ENCODE measurements at places on chromosomes 1 and 21.

DNA sequence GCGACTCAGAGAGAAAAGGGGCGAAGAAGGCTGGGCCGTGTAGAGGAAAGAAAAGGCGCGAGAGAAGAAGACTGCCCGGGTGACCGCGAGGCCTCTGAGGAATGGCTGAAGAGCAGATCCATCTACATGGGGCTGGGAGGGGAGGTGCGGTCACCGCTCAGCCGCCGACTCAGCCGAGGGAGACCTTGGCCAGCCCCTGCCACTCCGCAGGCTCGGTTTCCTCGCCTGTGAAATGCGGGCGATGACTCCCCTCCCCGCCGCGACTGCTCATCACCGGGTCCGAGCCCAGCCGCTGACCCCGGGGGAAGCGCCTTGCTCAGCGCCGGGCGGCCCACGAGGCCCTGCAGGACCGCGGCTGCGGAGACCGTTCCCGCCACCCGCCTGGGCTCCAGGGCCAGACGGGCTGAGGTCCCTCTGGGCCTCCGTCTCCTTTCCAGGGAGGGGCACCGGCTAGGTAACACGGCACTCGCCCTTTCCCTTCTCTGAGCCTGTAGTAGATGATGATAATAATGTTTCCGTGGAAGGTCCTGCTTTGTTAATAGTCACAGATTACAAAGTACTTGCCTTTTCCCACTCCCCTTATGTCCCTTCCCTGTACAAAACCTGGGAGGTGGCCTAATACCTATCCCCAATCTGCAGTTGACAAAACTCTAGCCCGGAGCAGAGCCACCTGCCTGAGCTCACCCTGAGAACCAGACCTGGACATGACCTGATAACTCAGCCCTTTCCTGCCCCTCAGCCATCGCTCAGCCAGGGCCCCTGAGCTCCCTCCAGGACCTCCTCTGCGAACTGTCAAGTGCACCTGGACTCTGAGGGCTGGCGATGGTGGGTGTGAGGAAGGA, 1.6 kb upstream of the BSND start:
- DNase-seq, result no peak

DNA sequence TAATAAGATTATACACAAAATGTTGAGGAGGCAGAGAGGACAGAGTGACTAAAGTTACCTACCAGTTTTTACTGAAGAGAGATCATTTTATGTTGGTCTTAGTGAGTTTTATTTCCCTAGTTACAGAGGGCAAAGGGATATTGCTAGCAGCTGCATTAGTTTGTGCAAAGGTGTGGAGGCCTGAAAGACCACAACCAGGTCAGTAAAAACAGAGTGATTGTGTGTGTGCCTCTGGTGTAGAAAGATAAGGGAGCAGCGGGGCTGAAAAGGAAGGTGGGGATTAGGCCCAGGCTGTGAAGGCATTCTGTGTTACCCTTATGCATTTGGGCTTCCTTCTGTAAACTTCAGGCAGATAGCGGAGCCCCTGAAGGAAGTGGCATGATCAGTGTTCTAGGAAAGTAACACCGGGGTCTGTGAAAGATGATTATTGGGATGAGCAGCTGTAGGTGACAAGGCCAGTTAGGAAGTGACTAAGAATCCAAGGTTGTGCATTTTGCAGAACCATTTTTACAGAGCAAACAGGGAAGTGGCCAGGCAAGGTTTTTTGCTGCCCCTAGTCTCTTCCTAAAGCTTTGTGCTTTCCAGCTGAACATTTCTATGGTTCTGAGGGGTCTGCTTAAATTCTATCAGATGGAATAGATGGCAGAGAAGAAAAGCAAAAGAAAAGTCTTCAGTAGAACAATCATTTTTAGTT, 3.7 kb downstream of the GADD45A start:
- peak; percentile 84 for DNase-seq

DNA sequence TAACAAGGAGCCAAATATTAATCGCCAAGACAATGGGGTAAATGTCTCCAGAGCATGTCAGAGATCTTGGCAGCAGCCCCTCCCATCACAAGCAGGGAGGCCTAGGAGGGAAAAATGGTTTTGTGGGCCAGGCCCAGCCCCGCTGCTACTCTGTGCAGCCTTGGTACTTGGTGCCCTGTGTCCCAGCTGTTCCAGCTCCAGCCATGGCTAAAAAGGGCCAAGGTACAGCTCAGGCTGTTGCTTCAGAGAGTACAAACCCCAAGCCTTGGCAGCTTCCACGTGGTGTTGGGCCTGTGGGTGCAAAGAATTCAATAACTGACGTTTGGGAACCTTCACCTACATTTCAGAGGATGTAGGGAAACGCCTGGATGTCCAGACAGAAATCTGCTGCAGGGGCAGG, 10.4 kb downstream of the UBE2G2 start:
- no peak for DNase-seq

DNA sequence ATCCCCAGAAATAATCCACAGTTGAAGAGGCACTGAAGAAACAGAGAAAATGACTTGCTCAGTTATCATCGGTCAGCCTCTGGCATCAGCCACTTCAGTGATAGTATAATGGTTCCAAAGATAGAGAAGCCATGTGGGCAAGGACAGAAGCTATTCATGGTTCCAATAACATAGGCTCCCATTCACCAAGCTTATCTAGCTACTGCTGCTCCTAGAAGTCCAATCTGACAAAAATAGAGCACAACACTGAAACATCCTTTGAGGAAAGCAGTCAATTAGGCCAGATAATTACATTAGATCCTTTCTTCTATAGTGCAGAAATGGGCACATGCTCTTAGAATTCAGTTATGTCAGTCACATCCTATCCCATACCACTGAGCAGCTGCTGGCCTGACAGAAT, 33.5 kb upstream of the CRB1 start:
- no peak for DNase-seq

- DNase-seq, result no peak
These were observed 61.5 kb downstream of the ARHGEF16 start for GRCh38 chr1:3515774-3516480.

GRCh38 chr1:240562111-240562590, 49.8 kb downstream of the GREM2 start:
- DNase-seq, result no peak

- no peak for DNase-seq
These were observed 122.3 kb downstream of the TM2D1 start for GRCh38 chr1:61602663-61603062.

GRCh38 chr21:34513129-34513675, 1.2 kb upstream of the KCNE1 start:
- no peak for DNase-seq

GRCh38 chr1:19946971-19947370, 23.6 kb upstream of the PLA2G2E start:
- DNase-seq, result no peak

DNA sequence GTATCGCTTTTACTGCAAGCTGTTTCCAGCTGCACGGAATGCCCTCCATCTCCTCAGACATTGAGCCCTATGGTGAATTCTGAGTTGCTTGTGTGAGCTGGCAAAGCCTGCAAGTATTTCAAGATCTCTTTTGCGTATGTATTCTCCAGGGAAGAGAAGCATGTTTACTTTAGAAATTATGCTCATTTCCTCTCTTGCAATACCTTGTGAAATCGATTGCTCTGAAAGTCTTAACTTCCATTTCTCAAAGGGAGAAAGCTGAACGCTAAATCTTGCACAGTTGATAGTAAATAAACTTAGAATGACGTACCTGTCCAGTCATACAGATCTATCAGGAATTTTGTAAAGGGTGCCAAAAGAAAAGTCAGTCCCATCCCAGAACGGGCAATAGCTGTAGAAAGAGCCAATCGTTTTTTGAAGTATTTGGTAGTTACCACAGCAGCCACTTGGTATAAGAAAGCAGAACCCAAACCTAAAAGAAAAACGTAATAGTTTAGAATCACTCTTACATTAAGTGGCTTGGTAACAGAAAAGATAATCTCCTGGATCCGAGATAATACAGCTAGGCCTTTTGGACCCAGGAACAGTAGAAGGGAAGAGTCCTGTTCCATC, 10.0 kb downstream of the SLC16A4 start:
- no peak for DNase-seq
